ENCODE measurements at places on chromosomes 1 and 21.

GRCh38 chr1:40122855-40123254 lies 25.8 kb upstream of the PPT1 start:
- no peak for DNase-seq

DNA sequence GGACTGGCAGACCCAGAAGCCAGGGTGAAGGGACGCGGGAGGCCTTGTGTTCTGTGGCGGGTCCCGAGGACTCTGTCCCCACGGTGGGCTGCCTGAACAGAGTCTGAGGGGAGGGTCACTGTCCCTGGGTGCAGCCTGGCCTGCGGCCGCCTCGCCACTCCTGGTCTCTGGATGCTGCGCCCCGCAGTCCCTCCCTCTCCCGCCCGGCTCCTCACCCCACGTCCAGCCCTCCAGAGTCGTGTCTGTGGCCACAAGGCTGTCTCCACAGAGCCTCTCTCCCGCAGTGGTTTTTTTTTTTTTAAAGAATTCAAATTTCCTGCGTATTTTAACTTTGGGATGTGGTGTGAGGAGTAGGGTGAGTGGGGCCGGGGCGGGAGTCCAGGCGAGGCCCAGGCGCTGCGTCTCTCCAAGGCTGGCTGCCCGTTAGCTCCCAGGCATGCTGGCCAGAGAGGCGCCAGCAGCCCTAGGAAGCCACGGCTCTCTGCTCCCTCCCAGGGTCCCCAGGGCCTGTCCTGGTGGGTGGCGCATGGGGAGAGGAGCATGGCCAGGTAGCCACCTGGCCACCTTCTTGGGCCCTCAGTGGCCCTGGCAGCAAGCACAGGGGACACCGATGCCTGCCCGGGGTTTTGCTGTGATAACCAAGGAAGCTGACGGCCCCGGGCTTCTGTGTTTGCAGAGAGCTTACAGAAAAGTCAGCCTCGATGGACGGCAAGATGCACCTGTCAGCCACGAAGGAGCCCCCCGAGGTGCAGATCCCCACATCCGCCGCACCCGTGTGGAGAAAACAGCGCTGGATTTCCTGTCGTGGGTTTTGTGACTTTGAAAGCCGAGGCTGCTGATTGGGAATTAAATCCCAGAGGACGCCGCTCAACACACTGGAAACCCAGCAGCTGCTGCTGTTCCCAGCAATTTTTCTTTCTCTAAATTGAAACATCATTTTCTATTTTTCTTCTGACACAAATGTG lies 72.8 kb downstream of the MORN1 start:
- DNase-seq, result no peak

- no peak for DNase-seq
These were observed 160.3 kb upstream of the ESRRG start for GRCh38 chr1:216883518-216883917.

- no peak for DNase-seq
These were observed 183.8 kb downstream of the PBX1 start for GRCh38 chr1:164742745-164743144.

GRCh38 chr1:5768014-5768413 lies 224.2 kb downstream of the NPHP4 start:
- DNase-seq, result no peak

GRCh38 chr1:99546432-99547416 lies 99.2 kb upstream of the PALMD start:
- no peak for DNase-seq

DNA sequence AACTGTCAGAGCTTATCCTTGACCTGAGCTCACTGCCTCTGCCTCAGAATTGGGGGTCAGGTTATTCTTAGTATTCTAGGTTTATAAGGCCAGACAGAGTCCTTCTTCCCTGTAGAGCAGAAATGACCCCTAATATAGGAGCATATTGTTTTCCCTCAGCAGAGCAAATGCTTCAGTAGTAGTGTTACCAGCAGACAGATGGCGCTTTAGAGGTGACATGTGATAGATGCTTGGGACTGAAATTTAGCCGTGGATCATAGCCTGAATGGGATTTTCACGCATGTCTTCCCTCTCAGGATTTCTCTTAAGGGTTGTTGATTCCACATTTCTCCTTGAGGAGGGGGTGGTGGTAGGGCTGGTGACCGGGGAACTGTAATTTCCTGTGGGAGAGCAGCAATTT lies 24.5 kb downstream of the ADARB1 start:
- DNase-seq, result no peak

GRCh38 chr1:160853014-160853413 lies 9.7 kb downstream of the CD244 start:
- DNase-seq, result no peak

DNA sequence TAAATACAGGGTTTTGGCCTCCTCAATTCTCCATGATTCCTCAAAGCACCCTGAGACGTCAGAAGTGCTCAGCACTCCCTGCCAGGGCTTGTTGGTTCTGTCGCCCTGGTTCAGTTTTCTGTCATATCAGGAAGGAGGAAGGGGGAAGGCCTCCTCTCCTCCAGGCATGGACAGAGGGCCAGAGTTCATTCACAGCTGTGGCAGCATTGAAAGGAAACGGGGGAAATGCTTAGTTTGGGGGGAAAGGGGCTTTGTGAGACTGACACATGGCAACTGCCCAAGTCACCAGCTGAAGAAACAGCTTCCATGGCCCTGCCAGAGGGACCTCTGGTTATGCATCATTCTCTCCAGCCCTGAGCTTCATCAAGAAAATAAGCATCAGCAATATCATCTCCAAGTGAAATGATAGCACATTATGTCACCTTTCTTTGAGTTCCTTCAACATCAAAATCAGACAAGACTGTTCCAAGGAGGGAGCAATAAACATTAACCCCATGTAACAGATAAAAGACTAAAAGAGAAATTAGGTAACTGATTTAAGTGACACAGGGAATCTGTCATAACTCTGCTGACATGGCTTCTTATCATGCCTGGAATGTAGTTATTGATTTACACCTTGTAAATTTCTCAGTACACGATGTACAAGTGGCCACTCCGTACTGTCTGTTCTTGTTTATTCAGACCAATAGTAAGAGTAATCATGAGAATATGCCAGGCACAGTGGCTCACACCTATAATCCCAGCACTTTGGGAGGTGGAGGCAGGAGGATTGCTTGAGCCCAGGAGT lies 103.2 kb upstream of the SLC25A33 start:
- no peak for DNase-seq

GRCh38 chr1:199688133-199688676 lies 339.3 kb upstream of the NR5A2 start:
- DNase-seq, result no peak

DNA sequence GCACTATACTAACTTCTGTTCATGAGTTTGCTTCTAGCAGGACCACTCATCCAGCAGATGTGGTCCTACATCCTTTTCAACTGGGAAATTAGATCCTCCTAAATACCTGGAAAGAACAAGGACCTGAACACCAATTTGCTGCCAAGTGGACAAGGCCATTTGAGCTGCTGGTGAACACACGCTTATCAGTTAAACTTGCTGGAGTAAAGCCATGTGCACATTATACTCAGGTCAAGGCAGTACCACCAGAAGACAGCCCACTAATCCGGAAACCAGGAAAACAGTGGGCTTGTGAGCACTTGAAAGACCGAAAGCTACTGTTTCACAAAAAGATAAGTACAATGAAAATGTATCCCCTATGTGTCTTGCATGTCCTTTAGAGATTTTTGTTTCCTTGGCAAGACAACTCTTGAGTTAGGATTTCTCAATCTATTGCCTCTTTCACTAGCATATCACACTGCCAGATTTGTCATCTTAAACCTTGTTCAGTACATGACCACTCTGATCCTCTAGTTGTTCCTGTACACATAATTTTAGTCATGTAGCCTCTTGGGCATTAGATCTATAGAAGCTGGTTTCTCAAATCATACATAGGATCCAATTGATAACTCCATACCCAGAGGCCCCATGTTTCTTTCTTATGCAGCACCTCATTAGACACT lies 4.5 kb upstream of the REN start:
- DNase-seq, result no peak

- DNase-seq, result no peak
These were observed 4.6 kb downstream of the RCC1 start for GRCh38 chr1:28510273-28510969.

- DNase-seq, result no peak
These were observed 66.6 kb downstream of the MAP3K21 start for GRCh38 chr1:233393926-233394680.

- no peak for DNase-seq
These were observed 383 bp downstream of the CD48 start for GRCh38 chr1:160711276-160711601.

Data from RWPE1 (cell line).